Body of pancreas (tissue), 4 donors: ENCODE measurements at places on chromosomes 11 and 22. TPM values are rescaled to one million over a fixed set of nuclear protein-coding genes. Genes with fewer than 3 reads are reported as not detected.

- DNase-seq: no peak
Measured at GRCh38 chr11:121777056-121777455, 324.3 kb upstream of the SORL1-AS1 start.

The OTOG gene
- total RNA-seq: not detected

GRCh38 chr11:1041149-1041467 lies 4.6 kb upstream of the MUC6 start:
- peak; percentile 8 for DNase-seq

DNA sequence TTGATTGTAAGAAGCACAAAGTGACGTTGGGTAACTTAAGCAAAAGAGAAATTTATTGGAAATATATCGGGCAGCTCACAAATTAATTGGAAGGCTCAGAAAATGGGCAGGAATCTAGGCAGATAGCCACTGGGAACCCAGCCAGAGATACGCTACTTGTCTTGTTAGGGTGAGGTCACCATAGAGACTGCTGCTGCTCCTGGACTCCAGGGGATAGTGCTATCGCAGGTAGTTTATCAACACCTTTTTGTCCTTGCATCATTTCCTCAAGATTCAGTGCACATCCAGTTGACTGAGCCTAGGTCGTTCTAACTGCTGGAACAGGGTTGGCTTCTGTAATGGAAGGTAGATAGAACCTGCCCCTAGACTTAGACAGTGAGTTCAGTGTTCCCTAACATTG lies 19.6 kb downstream of the AMOTL1 start:
- peak; percentile 68 for DNase-seq

GRCh38 chr11:124738713-124739478 lies 846 bp upstream of the NRGN start:
- DNase-seq: no peak

The SLC25A45 gene
- total RNA-seq: 52.4 TPM

The MS4A8 gene
- 6.5 TPM for total RNA-seq

DNA sequence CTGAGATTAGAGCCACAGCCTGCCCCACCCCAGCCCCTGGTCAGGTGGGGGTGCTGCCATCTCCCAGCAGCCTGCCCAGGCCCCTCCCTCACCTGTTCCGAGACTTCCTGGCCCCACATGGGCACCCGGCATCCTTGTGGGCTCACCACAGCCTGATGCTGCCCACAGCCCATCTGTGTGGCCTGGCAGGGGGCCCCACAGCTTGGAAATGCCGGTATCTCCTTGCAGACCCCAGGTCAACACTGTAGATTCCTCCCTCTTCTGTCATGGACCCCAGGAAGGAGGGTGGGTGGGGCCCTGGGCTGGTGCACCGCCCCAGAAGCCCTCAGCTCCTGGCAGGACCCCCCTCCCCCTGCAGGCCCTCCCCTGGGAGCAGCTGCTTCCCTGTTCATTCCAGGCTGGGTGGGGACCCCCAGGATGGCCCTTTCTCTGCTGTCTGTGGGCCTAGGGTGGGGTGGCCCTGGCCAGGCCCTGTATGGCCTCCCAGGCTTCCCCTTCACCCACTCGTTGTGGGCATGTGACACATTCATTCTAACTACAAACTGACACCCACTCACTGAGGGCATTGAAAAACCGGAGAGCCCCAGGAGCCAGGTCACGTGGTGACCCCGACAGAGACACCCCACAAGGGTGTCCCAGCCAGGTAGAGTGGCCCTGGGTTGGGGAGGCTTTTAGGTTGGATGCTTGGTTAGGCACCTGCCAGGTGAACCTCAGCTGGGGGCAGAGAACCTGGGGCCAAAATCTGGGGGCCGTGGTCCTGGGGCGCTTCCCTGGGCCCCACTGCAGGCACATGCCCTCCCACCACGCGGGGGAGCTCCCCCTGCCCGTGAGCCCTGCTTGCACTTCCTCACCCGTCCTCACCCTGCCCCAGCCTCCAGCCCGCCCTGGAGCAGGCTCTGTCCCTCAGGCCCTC lies 44.1 kb upstream of the CCDC188 start:
- DNase-seq: no peak

The GLB1L3 gene
- not detected for total RNA-seq

DNA sequence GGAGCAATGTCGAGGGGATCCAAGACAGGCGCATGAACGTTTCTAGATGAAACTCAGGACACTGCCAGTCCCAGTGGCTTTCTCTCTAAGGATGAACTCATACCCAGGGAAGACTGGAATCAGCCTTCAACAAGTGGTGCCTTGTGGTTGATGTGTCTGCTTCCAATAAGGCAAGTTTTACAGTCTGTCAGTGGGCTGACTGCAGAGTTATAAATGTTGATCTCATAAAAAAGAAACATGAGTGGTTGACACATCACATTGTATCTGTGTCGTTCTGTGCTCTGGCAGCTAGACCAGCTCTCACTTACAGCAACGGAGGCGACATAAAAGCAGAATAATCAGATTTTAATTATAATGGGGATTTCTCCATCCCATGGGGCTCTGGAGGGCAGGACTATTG lies 96.7 kb downstream of the SNX19 start:
- no peak for DNase-seq
